Left colon (tissue), 2 donors: ENCODE measurements at places on chromosomes 2 and 18. TPM values are rescaled to one million over a fixed set of nuclear protein-coding genes. Genes with fewer than 3 reads are reported as not detected.

C2orf68 gene
- 36.1 TPM for total RNA-seq

BCL11A gene
- total RNA-seq, result 28.9 TPM

SNORC gene
- 38.2 TPM for total RNA-seq

NTSR2 gene
- not detected for total RNA-seq

CFAP210 gene
- not detected for total RNA-seq

IFIH1 gene
- 19.1 TPM for total RNA-seq

CUL3 gene
- total RNA-seq, result 83.1 TPM

PLB1 gene
- total RNA-seq, result 4.2 TPM

ASIC4 gene
- not detected for total RNA-seq

RAB17 gene
- 51.3 TPM for total RNA-seq

ANKRD53 gene
- total RNA-seq, result 0.70 TPM

ARHGAP15 gene
- 2.2 TPM for total RNA-seq

CYTIP gene
- total RNA-seq, result 5.1 TPM
